ENCODE measurements at places on chromosomes 2 and 18. TPM values are rescaled to one million over a fixed set of nuclear protein-coding genes. Genes with fewer than 3 reads are reported as not detected.

Gene CLEC4F
- 0.09 TPM for total RNA-seq

Gene CLIP4
- total RNA-seq: 18.7 TPM

Gene CPO
- total RNA-seq: 0.13 TPM

Gene RAX
- total RNA-seq: not detected

Gene RIT2
- total RNA-seq: not detected

Gene GNAL
- 1.7 TPM for total RNA-seq

Gene ALPI
- total RNA-seq: not detected

Gene CFAP65
- not detected for total RNA-seq

Gene INPP5D
- total RNA-seq: 4.3 TPM

Gene PDCL3
- 17.8 TPM for total RNA-seq

Gene KIAA2012
- 0.31 TPM for total RNA-seq

Gene INHBB
- 0.44 TPM for total RNA-seq

Gene CMPK2
- total RNA-seq: 3.2 TPM

Gene SPATA3
- total RNA-seq: not detected

Gene FRZB
- 19.2 TPM for total RNA-seq

Gene CPS1
- 2.1 TPM for total RNA-seq

Gene SNORC
- total RNA-seq: 0.80 TPM

Gene FBLN7
- 5.1 TPM for total RNA-seq

Gene SKOR2
- total RNA-seq: not detected

Gene BCL11A
- total RNA-seq: 1.1 TPM

Gene PPP1R7
- 46.8 TPM for total RNA-seq

Gene SPEG
- total RNA-seq: 176 TPM

Gene IL36B
- total RNA-seq: not detected

Gene TSPYL6
- total RNA-seq: 0.04 TPM

Gene PIEZO2
- total RNA-seq: 47.2 TPM

Gene NAT8
- total RNA-seq: not detected

Gene GALR1
- total RNA-seq: under 0.01 TPM

Gene DHRS9
- 0.31 TPM for total RNA-seq

Gene TUBA4B
- total RNA-seq: 0.04 TPM

Gene CD8B2
- 0.09 TPM for total RNA-seq

Gene LINC00305
- total RNA-seq: not detected

Gene IKZF2
- total RNA-seq: 5.1 TPM

Gene TPRKB
- total RNA-seq: 38.7 TPM

Gene FIGN
- total RNA-seq: 0.53 TPM

Gene GKN1
- total RNA-seq: 0.09 TPM

Gene IL36G
- total RNA-seq: 0.31 TPM

Gene MLPH
- 0.22 TPM for total RNA-seq

Gene EMILIN2
- total RNA-seq: 23.0 TPM

Gene TRAF3IP1
- 4.4 TPM for total RNA-seq

Gene IL18R1
- 0.98 TPM for total RNA-seq

Gene DDX18
- total RNA-seq: 46.5 TPM

Gene SP110
- 10.9 TPM for total RNA-seq

Gene ITGA4
- 19.5 TPM for total RNA-seq

Gene LRATD1
- 4.8 TPM for total RNA-seq

Gene STPG4
- 0.22 TPM for total RNA-seq

Gene CERS6
- 37.3 TPM for total RNA-seq

Gene NOL4
- total RNA-seq: 0.09 TPM

Gene GPR39
- total RNA-seq: 0.09 TPM

Gene LCT
- not detected for total RNA-seq

Gene TSHZ1
- total RNA-seq: 16.0 TPM

Gene IGFBP2
- total RNA-seq: 172 TPM

Gene DES
- 2,854 TPM for total RNA-seq

Data from muscle of leg (tissue), 16 donors.